Fibroblast of lung (primary cell): ENCODE measurements at places on chromosomes 3 and 15. TPM values are rescaled to one million over a fixed set of nuclear protein-coding genes. Genes with fewer than 3 reads are reported as not detected.

The SLC15A2 gene
- total RNA-seq: 0.26 and 0.33 TPM in 2 replicates

The IGDCC3 gene
- total RNA-seq: not detected in 2 replicates

The GLT8D1 gene
- 107 and 116 TPM in 2 replicates for total RNA-seq

The LRRC34 gene
- 1.8 and 2.0 TPM in 2 replicates for total RNA-seq

GRCh38 chr3:146558781-146559180 lies 14.4 kb upstream of the PLSCR1 start:
- no peaks in the 10 kb centered on the region for H3K36me3 ChIP-seq
- no peak overlapping the region for H3K4me3 ChIP-seq
- no peak for DNase-seq
- no peak overlapping the region for H3K27ac ChIP-seq

GRCh38 chr3:126040386-126040785 lies 43.5 kb downstream of the SLC41A3 start:
- no peaks in the 10 kb centered on the region for H3K36me3 ChIP-seq
- H3K27me3 ChIP-seq: no peaks in the 10 kb centered on the region
- no peak overlapping the region for H3K27ac ChIP-seq

DNA sequence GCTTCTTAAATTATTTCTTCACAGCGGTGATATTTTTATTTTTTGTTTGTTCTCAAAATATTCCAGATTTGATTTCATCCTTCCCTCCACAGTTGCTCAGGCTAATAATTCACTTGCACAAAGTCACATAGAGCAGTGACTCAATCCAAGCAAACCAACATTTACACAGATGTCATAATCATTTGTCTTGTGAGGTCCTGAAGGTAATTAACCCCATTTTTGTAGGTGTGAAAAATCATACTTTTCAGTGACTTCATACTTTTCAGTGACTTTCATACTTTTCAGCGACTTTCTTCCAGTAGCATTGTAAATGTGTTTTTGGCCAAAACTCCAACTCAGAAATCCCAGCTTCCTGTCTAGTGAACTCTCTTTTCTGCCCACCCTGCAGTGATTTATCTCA lies 32.1 kb downstream of the CD200 start:
- no peaks in the 10 kb centered on the region for H3K27me3 ChIP-seq
- H3K4me3 ChIP-seq: no peak overlapping the region
- no peaks in the 10 kb centered on the region for H3K4me1 ChIP-seq
- no peak overlapping the region for H3K27ac ChIP-seq
- DNase-seq: peak; percentile 23
- H3K36me3 ChIP-seq: no peaks in the 10 kb centered on the region

- H3K27ac ChIP-seq: no peak overlapping the region
- H3K4me3 ChIP-seq: no peak overlapping the region
- no peaks in the 10 kb centered on the region for H3K36me3 ChIP-seq
- no peaks in the 10 kb centered on the region for H3K4me1 ChIP-seq
- DNase-seq: peak; percentile 18
- no peaks in the 10 kb centered on the region for H3K27me3 ChIP-seq
These were observed 851.1 kb downstream of the FHIT start for GRCh38 chr3:60399861-60400845.

GRCh38 chr3:156160647-156161046 lies 40.3 kb downstream of the KCNAB1 start:
- H3K4me3 ChIP-seq: no peak overlapping the region
- H3K27me3 ChIP-seq: peaks cover 1% of the 10 kb centered on the region
- H3K27ac ChIP-seq: no peak overlapping the region
- H3K4me1 ChIP-seq: no peaks in the 10 kb centered on the region
- H3K36me3 ChIP-seq: no peaks in the 10 kb centered on the region

- H3K27ac ChIP-seq: no peak overlapping the region
- peaks cover 2% of the 10 kb centered on the region for H3K4me1 ChIP-seq
- H3K36me3 ChIP-seq: peaks cover 7% of the 10 kb centered on the region
- no peak for DNase-seq
These were observed 15.9 kb downstream of the CDAN1 start for GRCh38 chr15:42721016-42721415.

GRCh38 chr3:135229018-135229495 lies 434.0 kb downstream of the EPHB1 start:
- H3K4me1 ChIP-seq: no peaks in the 10 kb centered on the region
- H3K27me3 ChIP-seq: no peaks in the 10 kb centered on the region
- no peak overlapping the region for H3K4me3 ChIP-seq
- H3K27ac ChIP-seq: no peak overlapping the region
- peak; percentile 1 for DNase-seq

GRCh38 chr3:96172917-96173316 lies 641.5 kb upstream of the EPHA6 start:
- H3K36me3 ChIP-seq: no peaks in the 10 kb centered on the region
- no peaks in the 10 kb centered on the region for H3K4me1 ChIP-seq
- no peak overlapping the region for H3K27ac ChIP-seq
- no peaks in the 10 kb centered on the region for H3K27me3 ChIP-seq
- no peak for DNase-seq

DNA sequence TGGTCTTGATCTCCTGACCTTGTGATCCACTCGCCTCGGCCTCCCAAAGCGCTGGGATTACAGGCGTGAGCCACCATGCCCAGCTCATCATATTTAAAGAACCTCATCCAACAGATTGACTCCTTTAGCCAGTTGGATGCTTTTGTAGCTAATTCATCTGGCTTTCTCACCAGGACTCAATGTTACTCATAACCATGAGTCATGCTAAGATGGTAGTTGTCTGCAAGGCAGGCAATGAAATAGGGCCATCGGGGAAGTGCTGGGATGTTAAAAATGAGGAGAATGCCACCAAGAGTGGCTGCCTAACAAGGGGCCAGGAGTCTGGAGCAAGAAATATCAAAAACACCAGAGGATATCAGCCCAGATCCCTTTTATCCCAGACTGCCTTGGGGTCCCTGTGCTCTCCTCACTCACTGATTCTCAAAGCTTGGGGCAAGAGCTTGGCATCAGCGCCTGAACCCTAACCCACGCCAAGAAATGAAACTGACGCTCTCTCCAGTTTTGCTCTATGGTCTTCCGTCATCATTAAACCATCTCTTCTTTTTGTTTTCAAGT lies 7.4 kb upstream of the PCOLCE2 start:
- H3K27ac ChIP-seq: no peak overlapping the region
- no peaks in the 10 kb centered on the region for H3K4me1 ChIP-seq
- DNase-seq: peak; percentile 39
- no peaks in the 10 kb centered on the region for H3K36me3 ChIP-seq
- no peaks in the 10 kb centered on the region for H3K27me3 ChIP-seq

DNA sequence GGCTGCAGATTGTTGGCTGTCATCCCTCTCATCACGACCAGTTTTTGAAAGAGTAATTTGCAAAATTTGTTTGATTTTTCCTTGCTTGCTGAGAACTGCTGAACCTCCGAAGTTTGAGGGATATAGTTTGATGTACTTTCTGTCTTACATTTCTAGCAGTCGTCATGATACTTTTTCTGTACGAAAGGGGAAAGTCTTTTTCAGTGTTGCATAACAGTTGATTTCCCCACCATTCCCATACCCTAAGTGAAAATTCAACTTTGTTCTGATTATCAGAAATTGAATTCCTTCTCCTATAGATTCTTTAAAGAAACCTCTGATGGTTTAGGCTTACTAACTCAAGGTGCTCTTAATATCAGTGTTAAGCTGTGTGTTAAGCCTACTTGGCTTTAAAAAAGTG lies 1.6 kb downstream of the PDE8A start:
- H3K4me3 ChIP-seq: peak overlapping the region; percentile 75
- no peak overlapping the region for H3K27ac ChIP-seq
- peaks cover 7% of the 10 kb centered on the region for H3K4me1 ChIP-seq
- no peaks in the 10 kb centered on the region for H3K27me3 ChIP-seq

DNA sequence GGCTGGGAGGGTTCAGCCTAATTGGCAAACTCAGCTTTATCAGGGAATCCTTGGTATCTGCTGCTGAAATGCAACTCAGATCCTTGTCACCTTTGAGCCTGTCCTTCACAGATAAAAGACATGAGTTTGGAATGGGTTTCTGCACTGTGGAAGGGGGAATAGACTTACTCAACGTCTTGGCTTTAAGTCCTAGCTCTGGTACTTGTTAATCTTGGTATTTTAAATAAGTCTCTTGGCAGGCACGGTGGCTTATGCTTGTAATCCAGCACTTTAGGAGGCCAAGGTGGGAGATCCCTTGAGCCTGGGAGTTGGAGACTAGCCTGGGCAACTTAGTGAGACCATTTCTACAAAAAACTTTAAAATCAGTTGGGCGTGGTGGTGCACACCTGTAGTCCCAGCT lies 55.1 kb upstream of the ATOSA start:
- no peak overlapping the region for H3K4me3 ChIP-seq
- H3K4me1 ChIP-seq: no peaks in the 10 kb centered on the region
- no peak overlapping the region for H3K27ac ChIP-seq
- no peaks in the 10 kb centered on the region for H3K36me3 ChIP-seq
- H3K27me3 ChIP-seq: no peaks in the 10 kb centered on the region

- peak overlapping the region; percentile 64 for H3K4me3 ChIP-seq
- H3K4me1 ChIP-seq: peaks cover 4% of the 10 kb centered on the region
- peak; percentile 16 for DNase-seq
- peaks cover under 1% of the 10 kb centered on the region for H3K36me3 ChIP-seq
- H3K27me3 ChIP-seq: no peaks in the 10 kb centered on the region
These were observed 469 bp downstream of the MAP6D1 start for GRCh38 chr3:183824761-183825455.

DNA sequence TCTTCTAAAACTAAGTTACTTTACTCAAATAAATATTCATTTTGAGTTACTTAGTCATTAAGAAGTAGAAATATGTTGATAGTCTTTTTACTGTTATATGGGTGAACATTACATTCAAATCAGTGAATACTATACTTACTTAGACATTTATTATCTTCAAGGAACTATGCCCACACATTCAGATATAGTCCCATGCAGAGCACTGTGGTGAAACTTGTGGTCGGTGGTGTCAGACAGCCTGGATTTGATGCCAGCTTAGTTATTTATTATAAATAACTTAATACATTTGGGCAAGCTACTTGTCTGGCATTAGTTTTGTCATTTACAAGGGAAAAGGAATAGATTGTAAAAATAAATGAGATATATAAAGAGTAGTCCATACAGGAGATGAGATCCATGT lies 149.5 kb downstream of the RAP2B start:
- H3K4me1 ChIP-seq: no peaks in the 10 kb centered on the region
- no peak for DNase-seq
- H3K27ac ChIP-seq: no peak overlapping the region
- no peaks in the 10 kb centered on the region for H3K27me3 ChIP-seq
- no peak overlapping the region for H3K4me3 ChIP-seq

DNA sequence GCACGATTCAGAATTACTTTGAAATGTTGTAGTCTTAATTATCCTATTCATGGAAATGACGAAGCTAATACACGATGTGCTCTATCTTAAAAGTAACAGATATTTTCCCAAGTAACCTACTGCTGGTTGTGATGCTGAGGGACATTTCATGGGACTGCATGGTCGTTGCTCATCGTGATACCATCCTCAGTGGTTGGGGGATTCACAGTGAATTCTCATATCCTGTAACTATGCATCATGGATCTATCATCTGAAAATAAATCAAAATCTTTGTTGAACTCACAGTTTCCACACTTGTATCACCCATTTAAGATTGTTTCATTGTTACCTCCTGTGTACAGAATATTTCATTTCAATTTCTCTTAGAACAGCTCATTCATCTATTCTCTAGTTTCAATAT lies 84.7 kb downstream of the OPA1 start:
- H3K4me1 ChIP-seq: no peaks in the 10 kb centered on the region
- H3K4me3 ChIP-seq: no peak overlapping the region
- DNase-seq: no peak
- no peak overlapping the region for H3K27ac ChIP-seq

DNA sequence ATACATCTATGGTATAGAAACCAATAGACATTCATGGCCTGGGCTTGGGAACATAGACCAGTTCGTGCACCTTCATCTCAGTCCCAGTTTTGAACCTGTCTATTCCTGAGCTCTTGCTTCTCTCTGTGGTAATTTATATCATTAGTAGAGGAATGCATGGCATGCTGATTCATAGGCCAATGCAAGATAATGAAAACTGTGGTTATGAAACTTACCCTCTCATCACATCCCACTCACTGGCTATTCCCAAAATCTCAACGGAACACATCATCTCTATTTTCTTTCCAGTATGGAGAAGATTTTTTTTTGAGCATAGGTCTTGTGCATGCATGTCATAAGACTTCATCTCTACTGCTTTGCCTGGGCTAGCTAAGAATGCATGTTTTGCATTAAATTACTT lies 18.7 kb upstream of the P2RY12 start:
- peaks cover 7% of the 10 kb centered on the region for H3K4me1 ChIP-seq
- no peak overlapping the region for H3K27ac ChIP-seq
- DNase-seq: peak; percentile 93
- H3K36me3 ChIP-seq: no peaks in the 10 kb centered on the region
- no peak overlapping the region for H3K4me3 ChIP-seq

GRCh38 chr3:159861369-159861987 lies 127.2 kb upstream of the IL12A start:
- peaks cover 19% of the 10 kb centered on the region for H3K4me1 ChIP-seq
- DNase-seq: no peak
- H3K36me3 ChIP-seq: no peaks in the 10 kb centered on the region
- no peak overlapping the region for H3K27ac ChIP-seq
- H3K27me3 ChIP-seq: no peaks in the 10 kb centered on the region
- no peak overlapping the region for H3K4me3 ChIP-seq

DNA sequence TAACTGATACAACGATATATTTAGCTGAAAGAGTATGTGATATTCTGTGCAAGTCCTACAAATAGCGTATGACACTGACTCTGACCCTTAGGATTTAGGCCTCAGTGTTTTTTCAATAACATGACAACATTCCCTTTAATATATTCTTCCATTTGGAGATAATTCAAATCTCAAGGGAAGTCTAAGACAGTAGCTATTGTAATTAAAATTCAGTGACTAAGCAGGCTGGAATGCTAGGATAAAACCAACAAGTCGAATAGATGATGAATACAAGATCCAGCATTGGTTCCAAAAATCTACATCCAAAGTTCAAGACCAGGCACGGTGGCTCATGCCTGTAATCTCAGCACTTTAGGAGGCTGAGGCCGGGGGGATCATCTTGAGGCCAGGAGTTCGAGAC lies 56.2 kb downstream of the QTRT2 start:
- no peaks in the 10 kb centered on the region for H3K36me3 ChIP-seq
- no peaks in the 10 kb centered on the region for H3K4me1 ChIP-seq
- H3K27me3 ChIP-seq: no peaks in the 10 kb centered on the region
- H3K4me3 ChIP-seq: no peak overlapping the region
- no peak overlapping the region for H3K27ac ChIP-seq

DNA sequence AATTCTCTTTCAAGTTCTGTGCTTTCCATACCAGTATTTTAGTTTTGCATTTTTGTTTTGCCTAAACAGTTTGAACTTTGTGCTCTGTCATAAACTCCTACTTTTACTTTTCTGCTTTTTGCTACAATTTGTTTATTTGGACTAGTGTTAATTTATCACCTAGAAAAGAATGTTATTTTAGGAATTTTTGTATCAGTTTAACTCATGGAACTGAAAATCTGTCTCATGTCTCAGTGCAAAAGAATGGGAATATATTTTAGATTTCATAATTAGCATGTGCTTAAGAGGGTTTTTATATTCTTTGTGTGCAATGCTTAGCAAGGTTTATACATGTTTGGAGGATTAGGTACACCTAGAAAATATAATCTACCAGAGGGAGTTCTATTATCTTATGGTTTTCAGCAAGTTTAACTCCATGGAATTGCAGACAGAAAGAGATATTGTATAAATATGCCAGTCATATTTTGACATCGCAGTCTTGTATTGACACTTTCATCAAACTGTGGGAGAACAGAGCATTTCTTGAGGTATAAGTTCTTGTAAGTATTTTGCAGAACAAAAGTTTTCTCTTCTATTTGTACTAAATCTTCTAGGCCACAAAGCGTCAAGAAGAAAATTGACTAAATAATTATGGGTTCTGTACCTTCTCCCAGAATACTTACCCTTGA lies 409.9 kb downstream of the RBMS3 start:
- DNase-seq: peak; percentile 36
- no peak overlapping the region for H3K4me3 ChIP-seq
- peaks cover 18% of the 10 kb centered on the region for H3K4me1 ChIP-seq
- H3K36me3 ChIP-seq: no peaks in the 10 kb centered on the region
- no peak overlapping the region for H3K27ac ChIP-seq
